Left hindlimb (tissue), 1 donor: ENCODE measurements at places on chromosomes 4 and X.

- DNase-seq = no peak
Measured at GRCh38 chrX:149275836-149276235, 229.3 kb downstream of the IDS start.

DNA sequence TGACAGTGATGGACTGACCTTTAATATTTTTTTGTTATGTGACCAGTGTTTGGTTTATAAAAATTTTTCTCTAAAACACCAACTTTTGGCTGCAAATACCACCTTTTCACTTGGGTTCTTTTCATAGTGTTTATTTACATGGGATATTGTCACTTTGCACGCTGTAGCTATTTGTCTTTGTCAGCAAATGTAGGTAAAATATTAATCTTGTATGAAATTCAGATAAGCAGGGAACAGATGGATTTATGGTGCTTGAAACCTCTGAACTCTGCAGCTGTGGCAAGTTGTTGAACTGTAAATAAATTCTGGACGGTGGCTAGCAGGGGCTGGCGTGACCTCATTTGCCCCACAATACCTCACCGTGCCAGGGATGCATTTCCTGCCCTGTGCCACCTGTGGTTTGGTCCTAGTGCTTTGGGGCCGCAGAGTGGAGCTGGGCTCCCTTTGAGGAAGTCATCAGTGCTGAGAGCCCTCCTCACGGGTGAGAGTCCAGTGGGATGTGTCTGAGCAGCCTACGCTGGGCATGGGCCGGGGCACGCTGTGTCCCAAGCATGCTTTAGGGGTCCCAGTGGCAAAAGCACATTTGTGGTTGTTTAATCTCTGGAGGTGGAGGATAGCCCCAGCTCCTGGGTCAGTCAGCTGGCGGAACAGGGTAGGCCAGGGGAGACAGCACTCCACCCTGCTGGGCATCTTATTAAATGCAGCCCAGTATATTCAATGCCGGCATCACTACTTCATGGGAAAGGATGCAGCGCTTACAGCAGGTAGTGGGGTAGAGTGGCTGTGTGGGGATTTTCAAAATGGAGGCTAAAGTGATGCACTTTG is 108.6 kb downstream of the TBL1X start:
- DNase-seq = no peak

GRCh38 chr4:1035510-1035909 is 24.1 kb downstream of the FGFRL1 start:
- peak; percentile 87 for DNase-seq

DNA sequence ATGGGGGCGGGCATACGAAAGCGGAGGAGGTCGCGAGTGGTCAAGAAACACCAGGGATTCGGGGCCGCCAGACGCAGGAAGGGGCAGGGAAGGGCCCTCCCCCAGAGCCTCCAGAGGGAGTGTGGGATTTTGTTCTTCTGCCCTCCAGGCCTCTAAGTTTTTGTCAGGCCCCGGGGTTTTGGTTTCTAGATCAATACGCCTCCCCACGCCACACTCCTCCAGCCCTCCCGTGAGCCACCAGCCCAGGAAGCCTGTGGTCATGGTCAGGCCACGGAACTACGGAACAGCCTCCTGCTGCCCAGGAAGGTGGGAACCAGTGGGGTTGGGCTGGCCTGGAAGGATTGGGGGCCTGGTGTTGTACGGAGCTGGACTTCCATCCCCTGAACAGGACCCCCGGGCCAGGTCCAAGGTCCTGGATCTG is 38.4 kb downstream of the CPLX1 start:
- no peak for DNase-seq

DNA sequence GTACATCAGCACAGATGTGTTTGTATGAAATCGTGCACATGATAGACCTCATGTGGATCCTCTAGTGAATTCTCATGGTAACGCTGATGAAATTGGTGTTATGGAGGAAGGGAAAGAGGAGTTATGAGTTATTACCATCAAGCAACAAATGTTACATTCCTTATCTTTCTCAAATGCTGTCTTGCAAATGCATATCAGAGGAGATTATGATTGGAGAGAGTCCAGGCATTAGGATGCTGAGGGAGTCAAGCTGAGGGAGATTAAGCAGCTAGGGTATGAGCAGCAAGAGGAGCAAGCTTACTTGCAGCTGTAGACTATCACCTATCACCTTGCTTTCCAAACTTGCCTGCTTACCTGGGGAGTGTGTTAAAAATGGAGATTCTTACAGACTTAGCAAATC is 36.8 kb upstream of the SFRP2 start:
- DNase-seq = no peak

DNA sequence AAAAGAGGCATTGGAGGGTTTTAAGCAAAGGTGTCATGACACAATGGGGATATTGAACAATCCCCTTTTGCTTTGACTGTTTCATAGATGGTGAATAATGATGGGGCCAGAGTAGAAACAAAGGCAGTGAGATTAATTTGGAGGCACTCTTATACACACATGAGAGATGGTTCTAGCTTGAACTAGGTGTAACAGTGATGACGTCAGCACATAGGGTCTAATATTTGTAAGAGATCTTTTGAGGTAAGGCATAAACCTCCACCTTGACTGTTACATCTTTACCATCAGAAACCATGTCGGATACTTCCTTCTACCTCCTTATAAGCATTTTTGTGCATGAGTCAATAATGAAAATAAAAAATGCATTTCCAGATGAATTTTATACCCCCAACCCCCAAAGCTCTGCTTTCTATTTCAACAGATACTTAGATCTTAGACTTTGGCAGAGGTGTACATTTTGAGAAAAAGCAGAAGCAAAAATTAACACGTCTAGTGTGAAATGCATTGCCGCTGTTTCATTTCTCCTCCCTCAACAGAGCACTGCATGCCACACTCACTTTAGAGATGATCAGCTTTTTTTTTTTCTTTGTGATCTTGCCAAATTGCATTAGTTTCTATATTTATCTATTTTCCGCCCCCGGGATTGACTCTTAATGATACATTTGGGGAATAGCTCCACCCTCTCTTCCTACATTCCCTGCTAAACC is 87.2 kb downstream of the HS3ST1 start:
- DNase-seq = no peak

DNA sequence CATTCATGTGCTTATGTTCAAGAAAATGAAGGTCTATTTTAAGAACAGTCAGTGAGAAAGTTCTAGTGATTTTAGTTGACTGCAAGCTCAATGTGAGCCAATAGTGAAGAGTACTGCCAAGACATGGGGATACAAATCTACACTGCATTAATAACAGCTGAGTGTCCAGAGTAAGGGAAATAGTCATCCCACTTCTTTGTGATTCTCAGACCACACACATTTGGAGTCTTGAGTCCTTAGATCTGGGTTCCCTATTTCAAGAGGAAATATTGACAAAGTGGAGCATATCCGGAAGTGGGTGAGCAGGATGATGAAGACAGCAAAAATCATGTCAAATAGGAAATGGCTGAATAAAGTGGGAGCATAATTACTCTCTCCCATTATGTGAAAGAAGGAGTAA is 171.1 kb downstream of the LARP7 start:
- DNase-seq = no peak
